ENCODE measurements at places on chromosomes 6 and 20.

GRCh38 chr20:16292226-16292880 lies 280.9 kb downstream of the KIF16B start:
- no peak for DNase-seq

GRCh38 chr20:32252189-32252588 lies 25.3 kb upstream of the KIF3B start:
- DNase-seq: no peak

- DNase-seq: no peak
Measured at GRCh38 chr6:48610846-48611245, 499.8 kb upstream of the PTCHD4 start.

- DNase-seq: no peak
Measured at GRCh38 chr6:358432-358831, 33.1 kb upstream of the IRF4 start.

GRCh38 chr6:146905181-146905704 lies 299.0 kb upstream of the STXBP5 start:
- DNase-seq: no peak
